Stimulated activated naive CD4-positive, alpha-beta T cell treated with Interleukin-2 at 50 U/mL for 16 hours (primary cell): ENCODE measurements at places on chromosomes 6 and 20.

GRCh38 chr6:8743170-8743745 is 307.9 kb upstream of the SLC35B3 start:
- DNase-seq, result no peak

DNA sequence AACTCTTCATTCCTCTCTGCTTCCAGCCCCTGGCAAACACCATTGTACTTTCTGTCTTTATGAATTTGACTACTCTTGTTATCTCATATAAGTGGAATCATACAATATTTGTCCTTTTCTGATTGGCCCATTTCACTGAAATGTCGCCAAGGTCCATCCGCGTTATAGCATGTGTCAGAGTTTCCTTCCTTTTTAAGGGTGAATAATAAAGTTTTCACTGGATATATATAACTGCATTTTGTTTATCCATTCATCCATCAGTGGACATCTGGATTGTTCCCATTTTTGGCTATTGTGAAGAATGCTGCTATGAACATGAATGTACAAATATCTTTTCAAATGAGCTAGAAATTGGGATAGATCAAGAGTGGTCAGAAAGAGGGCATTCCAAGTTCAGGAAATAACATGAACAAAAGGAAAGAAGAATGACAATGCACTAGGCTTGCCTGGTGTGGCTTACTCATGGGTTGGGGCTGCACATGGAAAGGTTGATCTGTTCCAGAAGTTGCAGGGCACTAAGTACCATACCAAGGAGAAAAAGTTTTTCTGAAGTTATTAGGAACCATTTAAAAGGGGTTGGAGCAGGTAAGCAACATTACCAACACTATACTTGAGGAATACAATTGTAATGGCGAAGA is 10.0 kb upstream of the L3MBTL3 start:
- DNase-seq, result no peak

DNA sequence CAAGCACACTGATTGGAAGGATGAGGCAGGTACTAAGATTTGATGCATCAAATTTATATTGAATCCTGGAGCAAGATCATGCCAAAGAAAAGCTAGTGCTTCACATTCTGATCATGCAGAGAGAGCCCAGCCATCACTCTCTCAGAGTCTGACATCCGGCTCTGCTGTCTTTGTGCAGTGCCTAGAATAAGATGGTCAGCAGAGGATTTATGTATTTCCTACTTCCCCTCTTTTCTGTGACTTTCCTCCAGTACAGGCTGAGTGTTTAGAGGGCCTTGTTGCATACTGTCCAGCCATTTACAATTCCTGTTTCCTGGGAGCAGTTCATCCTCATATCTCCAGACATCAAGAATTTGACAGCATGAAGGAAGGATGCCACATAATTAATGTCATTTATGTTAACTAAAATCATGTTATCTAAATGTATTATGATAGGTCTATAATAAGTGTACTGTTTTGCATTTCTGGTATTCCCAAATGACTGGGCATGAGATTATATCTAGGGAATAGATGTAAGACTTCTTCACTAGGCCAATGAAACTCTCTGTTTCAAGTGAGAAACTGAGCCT is 167.6 kb downstream of the EPM2A start:
- no peak for DNase-seq

GRCh38 chr6:77666846-77667245 is 14.0 kb downstream of the MEI4 start:
- DNase-seq, result no peak

DNA sequence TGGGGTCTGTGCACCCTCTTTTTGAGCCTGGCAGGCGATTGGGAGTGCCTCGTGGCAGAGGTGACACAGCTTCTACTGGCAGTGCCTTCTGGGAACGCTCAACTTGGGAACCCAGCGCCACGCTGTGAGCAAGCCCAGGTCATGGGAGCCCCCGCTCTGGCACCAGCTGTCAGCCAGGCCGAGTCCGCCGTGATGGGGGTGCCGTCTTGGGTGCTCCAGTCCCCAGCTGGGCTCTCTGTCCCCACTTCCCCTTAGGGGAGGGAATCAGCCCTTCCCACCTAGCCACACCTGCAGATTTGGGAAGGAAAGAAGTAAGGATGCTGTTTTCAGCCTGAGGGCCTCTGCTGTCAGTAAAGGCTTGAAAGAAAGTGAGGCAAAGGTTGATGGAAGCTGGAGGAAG is 31.0 kb upstream of the NTSR1 start:
- no peak for DNase-seq

DNA sequence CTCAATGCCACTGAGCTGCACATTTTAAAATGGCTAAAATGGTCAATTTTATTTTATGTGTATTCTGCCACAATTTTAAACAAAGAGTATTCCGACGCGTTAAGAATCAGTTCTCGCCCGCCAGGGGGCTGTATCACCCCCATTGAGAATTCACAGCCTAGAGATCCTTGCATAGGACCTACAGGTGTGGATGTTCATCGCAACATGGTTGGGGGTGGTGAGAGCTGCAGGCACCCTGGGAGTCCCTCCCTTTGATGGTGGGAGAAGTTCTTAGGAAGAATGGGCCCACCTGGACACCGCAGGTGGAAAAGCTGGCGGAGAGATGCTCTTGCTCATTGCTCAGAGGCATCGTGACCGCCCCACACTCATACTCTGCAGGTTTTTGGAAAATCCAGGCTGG is 63.5 kb downstream of the SLC2A10 start:
- no peak for DNase-seq

DNA sequence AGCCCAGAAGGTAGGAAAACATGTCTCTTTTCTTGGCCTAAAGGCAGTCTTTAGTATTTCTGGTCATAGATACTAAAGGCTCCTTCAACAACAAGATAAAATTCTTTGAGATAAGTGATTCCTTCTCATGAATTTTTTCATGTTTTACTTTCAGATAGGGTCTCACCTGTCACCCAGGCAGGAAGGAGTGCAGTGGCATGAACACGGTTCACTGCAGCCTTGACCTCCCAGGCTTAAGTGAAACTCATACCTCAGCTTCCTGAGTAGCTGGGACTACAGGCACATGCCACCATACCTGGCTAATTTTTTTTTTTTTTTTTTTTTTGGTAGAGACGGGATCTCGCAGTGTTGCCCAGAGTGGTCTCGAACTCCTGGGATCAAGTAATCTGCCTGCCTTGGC is 9.1 kb downstream of the PNLDC1 start:
- no peak for DNase-seq

DNA sequence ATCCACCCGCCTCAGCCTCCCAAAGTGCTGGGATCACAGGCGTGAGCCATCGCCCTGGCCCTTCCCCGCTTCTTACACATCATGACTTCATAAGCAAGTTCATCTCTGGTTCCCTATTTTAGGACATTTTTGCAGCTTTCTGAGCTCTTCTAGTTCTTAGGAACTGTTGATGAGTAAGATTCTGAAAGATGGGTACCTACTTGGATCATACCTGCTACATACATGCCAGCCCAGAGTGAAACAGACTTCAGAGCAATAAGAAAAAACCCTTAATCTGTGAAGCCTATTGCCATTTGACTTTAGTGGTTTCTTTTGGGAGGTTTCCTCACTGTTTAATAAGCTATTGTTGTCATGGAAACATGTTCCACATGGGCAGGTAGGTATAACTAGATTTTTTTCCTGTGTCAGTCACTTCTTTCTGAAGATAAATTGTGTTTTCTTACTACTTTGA is 27.9 kb upstream of the TMEM217 start:
- DNase-seq, result no peak

- DNase-seq, result no peak
Measured at GRCh38 chr20:7935027-7935551, 5.2 kb downstream of the HAO1 start.

DNA sequence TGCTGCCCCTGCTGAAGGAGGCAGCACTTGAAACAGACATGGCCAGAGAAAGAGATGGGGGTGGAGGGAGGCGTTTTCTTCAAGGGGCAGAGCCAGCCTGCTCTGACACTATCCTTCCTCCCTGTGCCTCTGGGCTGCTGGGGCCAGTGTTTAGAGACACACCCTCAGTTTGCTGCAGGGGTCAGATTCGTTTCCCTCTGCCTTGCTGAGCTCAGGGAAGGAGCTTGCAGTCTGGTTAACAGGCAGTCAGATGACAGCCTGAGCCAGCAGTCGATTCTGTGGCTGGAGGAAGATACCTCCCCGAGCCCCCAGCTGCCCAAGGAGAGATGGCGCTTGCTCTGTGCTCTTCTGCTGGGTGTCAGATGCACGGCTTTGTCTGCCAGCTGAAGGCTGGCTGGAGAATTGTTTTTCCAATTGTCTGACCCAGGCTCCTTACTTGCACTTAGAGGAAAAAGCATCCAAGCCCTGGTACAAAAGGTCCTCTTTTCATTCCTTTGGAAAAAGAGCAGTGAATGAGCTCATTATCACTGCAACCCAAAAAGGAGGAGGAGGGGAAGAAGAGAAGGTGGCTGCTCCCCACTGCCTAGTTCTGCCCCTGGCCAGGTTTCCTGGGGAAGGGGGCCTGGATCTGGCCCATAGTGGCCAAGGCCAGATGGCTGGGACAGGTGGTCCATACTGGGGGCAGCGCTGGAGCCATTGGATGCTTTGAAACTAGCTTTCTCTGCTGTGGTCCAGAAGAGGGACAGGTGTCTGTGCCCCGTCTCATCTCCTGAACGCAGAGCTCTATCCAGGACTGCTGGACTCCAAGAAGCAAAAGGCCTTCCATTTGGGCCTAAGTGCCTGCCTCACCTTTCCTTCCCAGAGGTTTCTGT is 88.2 kb downstream of the TCP11 start:
- DNase-seq, result no peak

GRCh38 chr6:30327232-30327746 is 562 bp downstream of the TRIM39 start:
- no peak for DNase-seq

GRCh38 chr20:16745204-16745603 is 3.0 kb upstream of the OTOR start:
- no peak for DNase-seq

- no peak for DNase-seq
Measured at GRCh38 chr6:162971356-162971755, 243.6 kb downstream of the PACRG start.

DNA sequence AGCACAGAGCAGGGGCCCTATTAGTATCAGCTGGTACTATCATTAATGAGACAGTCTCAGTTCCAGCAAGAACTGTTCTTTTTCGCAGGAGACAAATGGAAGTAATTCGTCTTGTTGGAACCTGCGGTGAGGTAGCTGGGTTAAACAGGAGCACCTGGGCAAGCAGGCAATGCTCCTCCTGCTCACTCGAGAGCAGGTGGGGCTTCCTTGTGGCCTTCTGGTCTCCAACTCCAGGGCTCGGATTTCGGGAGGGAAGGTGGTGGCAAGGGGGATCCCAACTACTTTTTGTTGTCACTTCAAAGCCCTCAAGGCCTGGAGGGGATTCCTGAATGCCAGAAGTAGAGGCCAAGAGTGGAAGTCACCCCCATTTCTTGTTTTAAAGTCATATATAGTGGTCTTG is 1.3 kb upstream of the SPEF1 start:
- DNase-seq, result no peak

GRCh38 chr20:1906361-1907051 is 11.3 kb downstream of the SIRPA start:
- DNase-seq, result no peak

DNA sequence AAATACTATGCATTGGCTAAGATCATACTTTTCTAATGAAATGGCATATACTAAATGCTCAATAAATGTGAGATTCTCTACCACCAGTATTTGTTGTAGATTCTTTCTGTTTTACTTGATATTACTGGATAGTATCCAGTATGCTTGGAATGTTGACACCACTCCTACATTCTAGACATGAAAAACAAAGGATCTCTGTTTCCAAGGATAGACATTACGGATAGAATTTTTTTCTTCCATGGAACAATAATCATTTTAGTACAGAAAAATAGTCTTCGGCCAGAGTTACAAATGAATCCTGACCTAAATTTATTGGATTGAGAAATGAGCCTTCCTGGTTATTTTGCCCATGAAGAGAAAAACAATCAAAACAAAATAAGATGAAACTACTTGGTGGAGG is 258.2 kb upstream of the NT5E start:
- no peak for DNase-seq

GRCh38 chr6:89840538-89840937 is 10.9 kb downstream of the CASP8AP2 start:
- no peak for DNase-seq

DNA sequence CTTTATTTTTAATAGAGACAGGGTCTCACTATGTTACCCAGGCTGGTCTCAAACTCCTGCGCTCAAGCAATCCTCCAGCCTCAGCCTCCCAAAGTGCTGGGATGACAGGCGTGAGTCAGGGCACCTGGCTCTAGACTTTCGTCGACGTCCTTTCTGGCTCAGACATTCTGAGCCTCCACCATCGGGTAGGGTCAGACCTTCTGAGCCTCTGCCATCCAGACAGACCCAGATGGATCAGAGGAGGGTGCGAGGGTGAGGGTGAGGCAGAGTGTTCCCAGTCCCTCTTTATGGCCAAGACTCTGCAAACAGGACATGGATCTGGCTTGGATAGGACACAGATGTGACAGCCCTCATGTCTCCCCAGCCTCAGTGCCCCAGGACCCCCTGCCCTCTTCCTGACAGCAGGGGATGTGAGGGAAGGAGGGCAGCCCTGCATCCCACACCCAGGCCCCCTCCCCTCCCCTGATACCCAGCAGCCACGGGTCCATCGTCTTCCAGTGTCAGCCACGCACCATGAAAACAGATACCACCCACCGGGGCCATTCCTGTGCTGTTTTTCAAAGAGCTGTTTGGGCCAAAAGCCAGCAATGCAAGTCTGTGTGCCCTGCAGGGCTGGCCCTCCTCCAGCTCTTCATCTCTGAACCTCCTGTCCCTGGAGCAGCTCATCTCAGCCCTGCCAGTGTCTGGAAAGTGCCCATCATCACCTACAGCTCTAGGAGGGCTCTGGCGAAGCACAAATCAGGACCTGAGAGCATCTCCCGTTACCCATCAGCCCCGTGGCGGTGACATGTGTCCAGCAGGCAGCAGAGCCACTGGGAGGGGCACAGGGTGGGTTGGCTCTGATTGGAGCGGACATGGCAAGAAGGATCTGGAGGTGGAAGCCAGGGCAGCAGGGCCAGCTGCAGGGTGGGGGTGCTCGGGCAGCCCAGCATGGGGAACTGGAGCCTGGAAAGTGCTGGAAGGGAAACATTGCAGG is 208.4 kb downstream of the PREX1 start:
- no peak for DNase-seq

DNA sequence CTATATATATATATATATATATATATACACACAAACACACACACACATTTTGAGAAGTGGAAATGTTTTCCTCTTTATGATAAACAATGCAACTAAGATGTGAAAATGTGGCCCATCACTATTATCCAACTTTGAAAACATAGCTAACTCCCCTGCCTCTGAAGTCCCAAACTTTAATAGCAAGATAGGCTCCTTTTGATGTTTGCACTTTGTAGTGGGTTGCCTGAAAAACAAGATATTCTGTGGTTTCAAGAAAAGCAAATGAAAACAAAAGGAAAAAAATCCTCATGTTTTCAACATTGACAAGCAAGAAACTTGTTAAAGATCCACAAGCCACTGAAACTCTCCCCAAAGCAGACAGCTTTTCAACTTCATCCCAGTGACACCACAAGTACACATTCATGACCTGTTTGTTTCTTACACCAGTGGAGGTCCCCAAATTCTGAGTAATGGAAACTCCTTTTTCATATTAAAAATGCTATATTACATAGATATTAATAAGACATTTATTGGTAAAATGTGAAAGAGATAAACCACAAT is 90.0 kb downstream of the IPCEF1 start:
- no peak for DNase-seq
